Activated CD8-positive, alpha-beta memory T cell treated with anti-CD3 and anti-CD28 coated beads, Interleukin-2, amount 50 U/mL, for 4 hours (primary cell): ENCODE measurements at places on chromosomes 1 and 21.

DNA sequence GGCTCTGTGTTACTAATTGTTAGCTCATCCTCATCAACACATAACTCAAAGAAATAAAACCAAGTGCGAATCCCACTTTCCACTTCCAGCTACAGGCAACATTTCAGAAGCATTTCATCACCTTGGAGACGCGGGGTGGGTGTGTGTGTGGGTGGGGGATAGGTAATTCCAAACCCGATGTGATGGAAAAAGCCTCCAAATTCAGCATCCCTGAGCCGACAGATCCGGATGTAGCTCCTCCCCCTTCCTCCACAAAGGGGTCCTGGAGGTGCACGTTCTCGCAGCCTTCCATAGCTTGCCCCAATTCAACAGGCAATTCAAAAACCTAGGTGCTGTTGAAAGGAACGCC, 486 bp downstream of the HSPA13 start:
- DNase-seq: no peak

- DNase-seq: no peak
These were observed 271.1 kb downstream of the PTPRC start for GRCh38 chr1:198909973-198910372.

GRCh38 chr1:243421784-243422183, 165.9 kb downstream of the SDCCAG8 start:
- peak; percentile 32 for DNase-seq

DNA sequence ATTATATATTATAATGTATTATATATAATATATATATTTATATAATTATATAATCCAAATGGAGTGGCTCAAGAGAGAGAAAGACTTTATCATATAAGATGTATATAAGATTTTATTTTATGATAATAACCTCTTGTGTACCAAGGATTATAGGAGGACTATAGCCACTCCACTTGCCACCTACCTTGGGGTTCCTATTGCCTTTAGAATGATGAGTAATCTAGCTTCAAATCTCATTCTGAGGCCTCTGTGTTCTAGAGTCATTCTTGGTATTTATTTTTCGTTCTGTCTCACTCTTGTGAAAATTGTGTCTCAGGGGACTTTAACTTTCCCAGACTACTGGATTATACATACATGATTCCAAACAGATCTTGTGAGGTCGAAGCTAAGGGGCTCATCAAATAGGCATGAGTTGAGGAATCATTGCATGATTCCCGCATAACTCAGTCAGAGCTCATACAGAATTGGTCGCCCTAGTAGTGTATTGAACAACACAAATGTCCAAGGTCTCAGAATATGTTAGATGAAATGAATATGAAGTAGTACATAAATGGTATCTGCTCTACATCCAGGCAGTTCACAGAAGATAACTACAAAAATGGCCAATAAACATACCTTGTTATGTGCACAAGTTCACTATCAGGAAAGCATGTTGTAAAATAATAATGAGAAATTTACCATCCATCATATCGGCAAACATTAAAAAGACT, 159.5 kb upstream of the RNPC3 start:
- DNase-seq: no peak

DNA sequence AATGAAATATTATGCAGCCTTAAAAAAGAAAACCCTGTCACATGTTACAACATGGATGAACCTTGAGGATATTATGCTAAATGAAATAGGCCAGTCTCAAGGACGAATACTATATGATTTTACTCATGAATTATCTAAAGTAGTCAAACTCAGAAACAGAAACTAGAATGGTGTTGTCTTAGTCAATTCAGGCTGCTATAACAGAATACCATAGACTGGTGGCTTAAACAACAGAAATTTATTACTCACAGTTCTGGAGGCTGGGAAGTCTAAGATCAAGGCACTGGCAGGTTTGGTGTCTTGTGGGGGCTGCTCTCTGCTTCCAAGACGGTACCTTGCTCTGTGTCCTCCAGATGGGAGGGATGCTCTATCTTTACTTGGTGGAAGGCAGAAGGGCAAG, 113.8 kb upstream of the DNAH14 start:
- DNase-seq: no peak

DNA sequence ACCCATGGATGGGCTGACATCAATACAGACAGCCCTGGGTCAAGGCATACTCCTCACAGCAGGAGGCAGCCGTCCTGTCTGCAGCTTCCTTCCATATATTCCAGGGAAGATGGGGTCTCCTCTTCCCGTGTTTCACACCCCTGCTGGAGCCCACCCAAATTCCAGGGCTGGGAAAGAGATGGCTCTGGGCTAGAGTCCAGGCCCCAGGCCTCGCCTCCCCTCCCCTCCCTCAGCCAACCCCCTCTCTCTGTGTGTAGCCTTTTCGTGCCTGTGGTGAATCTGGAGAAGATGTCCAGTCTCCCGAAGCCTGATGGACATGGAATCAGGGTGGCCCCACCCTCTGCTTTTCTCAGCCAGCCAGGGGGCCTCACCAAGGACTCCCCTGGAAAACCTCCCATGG, 3.6 kb downstream of the ATXN7L2 start:
- no peak for DNase-seq

DNA sequence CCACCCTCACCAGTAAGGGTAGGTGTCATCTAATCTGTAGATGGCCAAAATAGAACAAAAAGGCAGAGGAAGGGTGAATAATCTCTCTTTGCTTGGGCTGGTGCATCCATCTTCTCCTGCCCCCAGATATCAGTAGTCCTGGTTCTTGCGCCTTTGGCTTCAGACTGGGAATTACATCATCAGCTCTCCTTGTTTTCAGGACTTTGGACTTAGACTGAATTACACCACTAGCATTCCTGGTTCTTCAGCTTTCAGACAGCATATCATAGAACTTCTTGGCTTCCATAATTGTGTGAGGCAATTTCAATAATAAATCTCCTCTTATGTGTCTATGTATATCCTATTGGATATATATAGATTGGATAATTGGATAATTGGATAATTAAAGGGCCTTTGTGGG, 403.0 kb upstream of the USP24 start:
- DNase-seq: no peak

DNA sequence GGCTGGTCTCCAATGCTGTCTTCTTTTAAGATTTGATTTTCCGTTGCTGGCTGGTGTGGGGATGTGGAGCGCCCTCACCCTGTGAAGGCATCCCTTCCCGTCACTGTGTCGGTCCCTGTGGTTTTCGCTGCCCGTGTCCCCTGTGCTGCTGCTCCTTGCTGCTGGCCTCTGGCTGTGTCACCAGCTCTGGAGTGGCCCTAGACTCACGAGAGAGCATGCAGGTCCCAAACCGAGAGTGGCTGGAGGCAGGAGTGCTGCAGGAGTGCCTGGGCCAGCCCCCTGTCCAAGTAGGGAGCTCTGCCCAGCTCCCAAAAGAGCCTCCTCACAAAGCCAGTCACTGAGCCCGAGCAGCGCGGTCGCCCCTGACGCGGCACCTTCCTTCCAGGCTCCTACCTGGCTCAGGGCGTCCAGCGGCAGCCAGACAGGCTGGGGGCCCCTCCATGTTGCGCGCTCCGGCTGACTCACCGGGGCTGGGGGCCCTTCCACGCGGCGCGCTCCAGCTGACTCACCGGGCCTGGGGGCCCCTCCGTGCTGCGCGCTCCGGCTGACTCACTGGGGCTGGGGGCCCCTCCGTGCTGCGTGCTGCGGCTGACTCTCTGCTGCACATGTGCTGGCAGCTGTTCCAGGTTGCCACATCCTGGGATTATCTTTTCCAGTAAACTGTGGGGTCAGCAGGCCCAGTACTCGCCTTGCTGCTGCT, 106.7 kb upstream of the COL6A1 start:
- peak; percentile 38 for DNase-seq

- no peak for DNase-seq
These were observed 46.0 kb downstream of the DIP2A start for GRCh38 chr21:46504666-46505065.

GRCh38 chr1:26293911-26294463, 12.4 kb downstream of the UBXN11 start:
- DNase-seq: no peak

GRCh38 chr1:237664348-237664747, 226.4 kb downstream of the ZP4 start:
- DNase-seq: no peak

GRCh38 chr1:78619803-78620579, at the start of gene IFI44L:
Gene IFI44L, plus strand, starts transcription at chr1:78620448. Its CDS starts 7,468 bp downstream, at chr1:78627916.
- DNase-seq: peak; percentile 61

GRCh38 chr1:65103807-65104206, 44.2 kb upstream of the AK4 start:
- DNase-seq: no peak

- no peak for DNase-seq
These were observed 21.2 kb upstream of the ELK4 start for GRCh38 chr1:205652984-205653383.

- no peak for DNase-seq
These were observed 10.1 kb upstream of the LRRC38 start for GRCh38 chr1:13523780-13524477.

DNA sequence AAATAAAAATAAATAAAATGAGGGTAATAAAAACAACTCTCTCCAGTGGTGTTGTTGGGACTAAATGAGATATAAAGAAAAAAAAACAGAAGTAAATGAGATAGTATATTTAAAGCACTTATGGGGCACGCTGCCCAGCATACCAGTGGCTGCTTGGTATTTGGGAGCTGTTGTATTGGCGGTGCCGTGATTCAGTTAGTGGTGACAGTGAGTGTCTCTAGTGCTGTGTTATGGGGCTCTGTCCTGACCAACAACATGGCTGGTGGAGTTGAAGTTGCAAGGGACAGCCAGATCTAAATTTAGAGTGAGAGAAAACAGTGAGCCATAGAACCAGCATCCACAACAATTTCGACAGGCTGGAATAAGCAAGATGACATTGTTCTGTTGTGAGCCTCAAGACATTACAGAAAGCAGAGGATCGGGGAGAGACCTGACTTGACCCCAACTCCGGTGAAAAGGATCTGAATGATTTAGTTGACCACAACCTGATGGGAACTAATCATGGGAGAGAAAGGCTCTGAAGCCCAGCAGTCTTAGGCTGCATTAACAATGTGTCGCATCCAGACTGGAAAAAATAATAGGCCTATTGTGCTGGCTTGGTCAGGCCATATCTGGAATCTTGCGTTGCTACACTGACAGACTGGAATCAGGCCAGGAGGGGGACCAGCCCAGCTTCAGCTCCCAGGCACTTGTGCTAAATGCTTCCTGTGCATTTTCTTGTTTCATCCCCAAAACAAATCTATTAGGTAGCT, 2.4 kb upstream of the MFSD2A start:
- DNase-seq: no peak

GRCh38 chr1:108000620-108001111, 35.7 kb upstream of the VAV3 start:
- no peak for DNase-seq

GRCh38 chr1:111205714-111206050, 5.2 kb upstream of the DENND2D start:
- no peak for DNase-seq

- no peak for DNase-seq
These were observed 101.9 kb downstream of the PRRX1 start for GRCh38 chr1:170765712-170766330.

DNA sequence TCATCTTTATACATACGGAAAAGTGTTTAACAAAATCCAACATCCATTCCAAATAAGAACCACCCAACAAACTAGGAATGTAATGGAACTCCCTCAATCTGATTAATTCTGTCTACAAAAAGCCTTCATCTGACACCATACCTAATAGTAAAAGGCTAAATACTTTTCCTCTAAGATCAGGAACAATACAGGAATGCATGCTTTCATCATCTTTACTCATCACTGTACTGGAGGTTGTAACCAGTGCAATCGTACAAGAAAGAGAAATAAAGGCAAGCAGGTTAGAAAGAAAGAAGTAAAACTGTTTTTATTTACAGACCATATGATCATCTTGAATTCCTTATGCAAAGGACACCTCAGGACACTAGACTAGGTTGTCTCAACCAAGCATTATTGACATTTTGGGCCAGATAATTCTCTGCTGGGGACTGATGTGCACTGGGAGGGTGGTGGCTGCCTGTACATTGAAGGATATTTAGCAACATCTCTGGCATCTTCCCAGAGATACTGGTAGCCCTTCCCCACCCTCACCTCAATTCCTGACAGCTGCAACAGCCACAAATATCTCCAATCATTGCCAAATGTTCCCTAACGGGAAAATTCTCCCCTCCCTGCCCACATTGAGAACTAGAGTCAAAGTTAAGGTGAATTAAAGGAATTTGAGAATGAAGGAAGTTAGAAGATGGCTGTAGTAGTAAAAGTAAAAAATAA, 30.6 kb upstream of the INSL5 start:
- no peak for DNase-seq

GRCh38 chr1:150576794-150577556, 2.4 kb downstream of the MCL1 start:
- no peak for DNase-seq

GRCh38 chr1:39698568-39698967, 7.3 kb upstream of the HPCAL4 start:
- DNase-seq: no peak

- peak; percentile 10 for DNase-seq
These were observed 28.1 kb downstream of the QSOX1 start for GRCh38 chr1:180182643-180183311.

GRCh38 chr1:234702342-234703000, 92.5 kb upstream of the IRF2BP2 start:
- DNase-seq: no peak

DNA sequence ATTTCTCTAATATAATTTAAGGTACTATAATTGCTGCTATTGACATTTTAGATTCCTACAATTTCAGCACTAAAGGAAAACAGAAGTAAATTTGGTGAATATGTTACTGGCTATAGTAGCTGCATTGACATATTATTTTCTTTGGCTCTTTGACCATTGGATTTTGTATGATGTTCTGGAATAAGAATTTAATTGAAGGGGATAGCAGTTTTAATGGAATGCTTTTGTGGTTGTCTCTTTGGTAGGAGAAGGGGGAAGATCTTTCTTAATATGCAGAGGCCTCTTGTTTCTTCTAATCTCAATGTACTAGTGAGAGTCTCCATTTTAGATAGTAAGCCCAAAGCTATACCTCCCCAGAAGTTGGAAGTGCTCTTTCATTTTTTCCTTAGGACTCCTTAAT, 6.9 kb downstream of the DTL start:
- no peak for DNase-seq

- DNase-seq: no peak
These were observed 20.0 kb upstream of the CNN3 start for GRCh38 chr1:94946886-94947285.

DNA sequence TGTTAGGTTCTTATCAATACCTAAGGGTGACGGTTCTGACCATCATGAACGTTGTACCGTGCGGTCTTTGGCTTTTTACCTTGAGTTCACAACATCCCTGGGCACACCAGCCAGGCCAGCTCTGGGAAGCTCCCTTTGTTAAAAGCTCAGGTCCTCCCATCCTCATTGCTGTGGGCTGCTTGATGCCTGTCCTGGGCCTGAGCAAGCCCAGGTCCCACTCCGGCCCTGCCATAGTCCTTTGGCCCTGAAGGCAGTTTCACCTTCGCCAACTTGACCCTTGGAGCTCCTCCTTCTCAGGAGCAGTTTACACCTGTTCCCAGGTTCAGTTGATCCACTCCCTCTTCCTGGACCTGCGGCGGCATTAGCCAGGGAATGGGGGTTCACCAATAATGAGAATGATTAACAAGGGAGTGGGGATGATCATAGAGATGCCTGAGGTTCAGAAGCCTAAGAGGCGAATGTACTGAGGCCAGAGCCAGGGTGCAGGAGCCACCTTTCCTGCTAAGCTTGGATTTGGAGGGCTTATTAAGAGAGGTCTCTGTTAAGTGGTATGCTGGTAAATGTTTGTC, 40.2 kb downstream of the DHCR24 start:
- DNase-seq: no peak

GRCh38 chr21:31266241-31266640, 77.8 kb downstream of the TIAM1 start:
- no peak for DNase-seq
